ENCODE measurements at places on chromosomes 7 and 10. TPM values are rescaled to one million over a fixed set of nuclear protein-coding genes. Genes with fewer than 3 reads are reported as not detected.

Gene NPSR1
- not detected for total RNA-seq

Gene TMEM270
- not detected for total RNA-seq

Gene CHRM2
- total RNA-seq = not detected

Gene TPK1
- total RNA-seq = 4.8 TPM

Gene SAMD9L
- total RNA-seq = 10.5 TPM

Gene VWA2
- 8.0 TPM for total RNA-seq

Gene BRI3
- 56.4 TPM for total RNA-seq

Gene SMIM30
- 40.8 TPM for total RNA-seq

Gene TMEM178B
- total RNA-seq = 0.64 TPM

Gene C7orf25
- 10.9 TPM for total RNA-seq

Gene FUOM
- total RNA-seq = 31.5 TPM

Gene PPP1R17
- not detected for total RNA-seq

DNA sequence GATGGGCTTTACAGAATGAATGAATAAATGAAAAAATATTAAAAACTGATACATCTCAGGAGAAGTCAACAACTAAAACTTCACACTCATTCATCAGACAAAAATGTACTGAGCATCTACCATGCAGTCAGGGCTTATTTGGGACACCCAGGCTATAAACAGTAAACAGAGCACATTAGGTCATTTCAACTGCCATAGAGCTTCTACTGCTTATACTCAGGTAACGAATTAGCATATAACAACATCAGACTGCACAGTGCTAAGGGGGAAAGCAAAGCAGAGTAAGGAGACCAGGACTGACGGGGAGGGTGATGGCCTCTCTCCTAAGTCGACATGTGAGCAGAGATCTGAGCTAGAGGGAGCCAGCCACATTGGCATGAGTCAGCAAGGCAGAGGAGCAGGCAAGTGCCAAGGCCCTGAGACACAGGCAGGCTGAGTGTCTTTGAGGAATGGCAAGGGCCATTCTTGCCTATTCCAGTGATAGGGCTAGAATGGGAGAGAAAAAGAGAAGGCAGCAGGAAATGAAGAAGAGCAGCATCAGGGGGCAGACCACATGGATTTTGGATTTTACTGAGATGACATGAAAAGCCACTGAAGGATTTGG, 528.9 kb downstream of the PARD3 start:
- H3K27me3 ChIP-seq = no peaks in the 10 kb centered on the region
- H3K27ac ChIP-seq = no peak overlapping the region

- no peak for DNase-seq
- no peaks in the 10 kb centered on the region for H3K36me3 ChIP-seq
Measured at GRCh38 chr10:79342295-79342761, 4.9 kb upstream of the PPIF start.

DNA sequence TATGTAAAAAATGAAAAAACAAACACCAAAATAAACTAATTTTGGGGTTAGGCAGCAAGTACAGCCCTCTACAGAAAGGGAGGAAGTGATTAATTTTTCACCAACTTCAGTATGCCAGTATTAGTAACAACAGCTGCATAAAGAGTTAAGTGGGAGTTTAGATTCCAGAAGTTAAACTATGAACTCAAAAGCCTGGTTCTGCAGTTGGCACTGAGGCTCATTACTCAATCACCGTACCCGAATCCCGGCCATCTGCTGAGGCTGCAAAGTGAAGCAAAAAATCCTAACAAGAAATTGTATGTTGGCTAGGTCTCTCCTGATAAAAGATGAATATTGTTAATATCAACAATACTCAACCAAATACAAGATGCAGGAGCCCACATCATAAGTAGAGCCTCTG, 4.0 kb downstream of the NUDT5 start:
- no peak overlapping the region for H3K27ac ChIP-seq
- no peaks in the 10 kb centered on the region for H3K36me3 ChIP-seq
- H3K27me3 ChIP-seq = no peaks in the 10 kb centered on the region
- H3K4me1 ChIP-seq = no peaks in the 10 kb centered on the region
- DNase-seq = no peak

GRCh38 chr10:34380856-34381255, 434.2 kb downstream of the PARD3 start:
- no peak for DNase-seq
- H3K27ac ChIP-seq = no peak overlapping the region

GRCh38 chr10:126893841-126894240, 11.4 kb upstream of the DOCK1 start:
- H3K36me3 ChIP-seq = no peaks in the 10 kb centered on the region
- no peak overlapping the region for H3K27ac ChIP-seq
- DNase-seq = no peak
- H3K27me3 ChIP-seq = no peaks in the 10 kb centered on the region
- H3K4me1 ChIP-seq = no peaks in the 10 kb centered on the region

DNA sequence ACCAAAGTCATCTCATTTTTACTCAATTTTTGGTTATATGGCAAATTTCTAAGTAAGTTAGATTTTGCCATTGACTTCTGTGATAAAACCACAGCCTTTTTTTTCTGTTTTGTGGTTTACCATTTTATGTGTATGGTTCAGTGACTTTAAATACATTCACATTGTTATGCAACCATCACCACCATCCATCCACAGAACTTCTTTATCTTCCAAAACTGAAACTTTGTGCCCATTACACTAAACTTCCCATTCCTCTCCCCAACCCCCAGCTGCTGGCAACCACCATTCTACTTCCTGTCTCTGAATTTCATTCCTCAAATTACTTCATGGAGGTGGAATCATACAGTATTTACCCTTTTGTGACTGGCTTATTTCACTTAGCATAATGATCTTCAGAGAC, 280.4 kb upstream of the TCERG1L start:
- no peak overlapping the region for H3K27ac ChIP-seq
- H3K27me3 ChIP-seq = no peaks in the 10 kb centered on the region
- no peaks in the 10 kb centered on the region for H3K36me3 ChIP-seq

- no peaks in the 10 kb centered on the region for H3K36me3 ChIP-seq
- H3K4me3 ChIP-seq = no peak overlapping the region
- no peaks in the 10 kb centered on the region for H3K4me1 ChIP-seq
Measured at GRCh38 chr7:70502117-70502863, 629.7 kb upstream of the GALNT17 start.

- H3K4me1 ChIP-seq = no peaks in the 10 kb centered on the region
- no peaks in the 10 kb centered on the region for H3K27me3 ChIP-seq
- no peak overlapping the region for H3K4me3 ChIP-seq
- H3K36me3 ChIP-seq = no peaks in the 10 kb centered on the region
Measured at GRCh38 chr10:50326172-50326555, 74.8 kb upstream of the ASAH2 start.

GRCh38 chr10:95572131-95572820, 11.1 kb upstream of the SORBS1 start:
- H3K4me1 ChIP-seq = no peaks in the 10 kb centered on the region
- H3K36me3 ChIP-seq = no peaks in the 10 kb centered on the region
- DNase-seq = no peak

DNA sequence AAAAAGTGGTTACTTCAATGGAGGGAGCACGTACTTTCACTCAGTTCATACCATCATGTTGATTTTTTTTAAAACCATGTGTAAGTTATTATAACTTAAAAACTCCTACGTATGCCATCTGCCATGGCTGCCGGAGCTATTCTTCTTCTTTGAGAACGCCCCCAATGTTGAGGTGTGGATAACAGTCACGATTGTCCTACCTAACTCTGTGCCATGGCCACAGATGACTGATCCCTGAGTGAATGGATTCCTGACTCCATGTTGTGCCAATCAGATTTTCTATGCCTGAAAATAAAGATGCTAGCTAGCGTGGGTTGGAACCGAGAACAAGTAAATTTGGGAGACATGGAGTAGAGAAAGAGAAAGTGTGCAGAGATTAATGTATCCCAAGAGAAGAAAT, 5.3 kb downstream of the MCMBP start:
- no peaks in the 10 kb centered on the region for H3K27me3 ChIP-seq
- no peaks in the 10 kb centered on the region for H3K36me3 ChIP-seq
- H3K4me1 ChIP-seq = peaks cover 5% of the 10 kb centered on the region
- H3K4me3 ChIP-seq = no peak overlapping the region
- no peak for DNase-seq
- no peak overlapping the region for H3K27ac ChIP-seq

DNA sequence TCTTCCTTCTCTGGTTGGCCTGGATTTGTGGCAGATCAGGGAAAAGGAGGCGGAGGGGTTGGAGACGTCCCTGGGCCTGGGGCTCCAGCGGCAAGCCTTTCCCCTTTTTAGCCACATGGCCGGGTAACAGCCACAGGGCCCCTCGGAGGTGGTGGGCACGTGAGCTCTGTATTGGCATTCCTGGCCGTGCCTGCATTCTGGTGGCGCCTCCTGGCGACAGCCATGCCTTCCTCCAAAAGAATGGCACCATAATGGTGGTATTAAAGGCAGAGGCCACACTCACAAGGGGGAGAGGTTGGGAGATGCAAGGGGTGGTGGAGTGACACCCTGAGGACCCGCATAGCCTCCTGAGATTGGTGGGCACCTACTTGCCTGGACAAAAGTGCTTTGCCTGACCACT, 3.0 kb upstream of the AQP1 start:
- H3K27ac ChIP-seq = no peak overlapping the region
- no peaks in the 10 kb centered on the region for H3K36me3 ChIP-seq
- no peaks in the 10 kb centered on the region for H3K27me3 ChIP-seq
- H3K4me1 ChIP-seq = peaks cover 8% of the 10 kb centered on the region
- no peak for DNase-seq
- H3K4me3 ChIP-seq = no peak overlapping the region

DNA sequence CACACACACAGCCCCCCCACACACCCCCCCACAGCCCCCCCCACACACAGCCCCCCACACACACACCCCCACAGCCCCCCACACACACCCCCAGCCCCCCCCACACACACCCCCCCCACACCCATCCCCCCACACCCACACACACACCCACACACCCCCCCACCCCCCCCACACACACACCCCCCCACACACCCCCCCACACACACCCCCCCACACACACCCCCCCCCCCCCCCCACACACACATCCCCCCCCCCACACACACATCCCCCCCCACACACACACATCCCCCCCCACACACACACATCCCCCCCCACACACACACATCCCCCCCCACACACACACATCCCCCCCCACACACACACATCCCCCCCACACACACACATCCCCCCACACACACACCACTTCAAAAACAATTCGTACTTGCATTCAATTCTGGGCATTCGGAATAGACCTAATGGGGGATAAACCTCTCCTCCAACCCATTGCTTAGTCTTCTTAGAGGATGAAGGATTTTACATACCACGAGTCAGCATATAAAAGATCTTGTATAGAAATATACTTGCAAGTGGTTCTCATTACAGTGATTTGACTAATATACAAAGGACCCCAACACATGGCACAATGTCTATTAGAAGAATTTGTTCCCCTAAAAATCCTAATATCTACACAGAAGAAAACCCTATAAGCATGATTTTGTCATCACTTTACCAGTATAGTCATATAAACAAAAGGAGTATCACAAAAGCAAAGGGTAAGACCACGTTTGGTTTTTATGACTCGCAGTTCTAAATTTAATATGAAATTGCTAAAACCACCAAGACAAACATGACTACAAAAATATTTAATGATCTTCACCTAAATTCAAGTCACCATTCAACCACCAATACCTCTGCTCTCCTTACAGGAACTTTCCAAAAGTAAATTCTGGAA, 80.9 kb downstream of the DIP2C start:
- H3K27ac ChIP-seq = no peak overlapping the region
- H3K27me3 ChIP-seq = no peaks in the 10 kb centered on the region
- no peaks in the 10 kb centered on the region for H3K36me3 ChIP-seq
- H3K4me1 ChIP-seq = no peaks in the 10 kb centered on the region
- DNase-seq = no peak
- H3K4me3 ChIP-seq = no peak overlapping the region

DNA sequence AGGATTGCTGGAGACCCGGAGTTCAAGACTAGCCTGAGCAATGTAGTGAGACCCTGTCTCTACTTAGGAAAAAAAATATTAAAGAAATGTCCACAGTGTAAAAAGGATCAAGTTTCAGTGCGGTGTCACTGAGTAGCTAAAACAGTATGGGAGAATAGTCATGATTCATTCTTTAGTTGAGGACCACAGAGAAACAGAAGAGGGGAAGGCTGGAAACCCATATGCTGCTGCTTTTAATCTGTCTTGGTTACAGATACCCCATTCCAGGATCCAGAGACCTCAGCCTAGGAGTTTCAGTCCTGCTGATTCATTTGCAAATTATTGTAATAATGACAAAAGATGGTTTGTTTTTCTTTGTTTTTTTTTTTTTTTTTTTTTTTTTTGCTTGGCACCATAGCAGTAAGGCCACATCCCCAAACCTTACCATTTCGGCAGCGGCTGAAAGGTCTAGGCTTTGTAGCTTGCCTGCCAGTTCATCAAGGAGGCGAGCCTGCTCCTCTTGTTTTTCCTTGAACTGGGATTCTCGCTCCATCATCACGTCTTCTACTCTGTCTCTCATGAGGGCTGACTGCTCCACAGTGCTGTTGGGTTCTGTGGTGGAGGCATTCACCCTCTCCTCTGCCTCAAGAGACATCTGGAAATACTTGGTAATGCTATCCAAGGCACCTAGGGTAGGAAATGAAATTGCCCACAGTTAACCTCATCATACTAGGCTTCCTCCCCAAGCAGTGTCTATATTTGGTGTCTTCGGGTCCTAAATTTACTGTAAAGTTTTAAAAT, 44.2 kb downstream of the DLD start:
- H3K36me3 ChIP-seq = no peaks in the 10 kb centered on the region
- H3K27ac ChIP-seq = no peak overlapping the region
- no peak for DNase-seq
- H3K27me3 ChIP-seq = no peaks in the 10 kb centered on the region
- no peak overlapping the region for H3K4me3 ChIP-seq

DNA sequence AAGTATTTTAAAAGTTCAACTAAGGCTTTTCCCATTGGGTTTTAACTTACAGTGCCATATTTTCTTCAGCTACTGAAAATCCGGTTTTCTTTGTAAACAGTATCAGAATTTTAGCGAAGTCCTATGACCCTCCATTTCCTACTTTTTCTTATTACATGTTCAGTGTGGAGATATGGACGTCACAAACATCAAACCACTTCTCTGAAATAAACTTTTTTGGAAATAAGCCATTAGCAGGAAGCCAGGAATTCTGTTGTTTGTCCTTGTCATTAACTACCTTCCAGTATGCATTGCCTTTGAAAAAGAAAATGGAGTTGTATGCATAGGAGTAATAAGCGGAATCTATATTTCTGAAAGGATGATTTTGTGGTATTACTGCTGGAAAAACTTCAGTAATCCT, 9.1 kb downstream of the MMP21 start:
- H3K4me1 ChIP-seq = no peaks in the 10 kb centered on the region
- H3K27me3 ChIP-seq = no peaks in the 10 kb centered on the region
- no peak overlapping the region for H3K27ac ChIP-seq
- no peak for DNase-seq

GRCh38 chr10:21727452-21728168, 193.6 kb downstream of the MLLT10 start:
- H3K4me1 ChIP-seq = no peaks in the 10 kb centered on the region
- H3K27ac ChIP-seq = no peak overlapping the region
- no peaks in the 10 kb centered on the region for H3K36me3 ChIP-seq
- no peaks in the 10 kb centered on the region for H3K27me3 ChIP-seq
- no peak overlapping the region for H3K4me3 ChIP-seq

All from breast epithelium (tissue), 4 donors.